ENCODE measurements at places on chromosomes 13 and 19.

DNA sequence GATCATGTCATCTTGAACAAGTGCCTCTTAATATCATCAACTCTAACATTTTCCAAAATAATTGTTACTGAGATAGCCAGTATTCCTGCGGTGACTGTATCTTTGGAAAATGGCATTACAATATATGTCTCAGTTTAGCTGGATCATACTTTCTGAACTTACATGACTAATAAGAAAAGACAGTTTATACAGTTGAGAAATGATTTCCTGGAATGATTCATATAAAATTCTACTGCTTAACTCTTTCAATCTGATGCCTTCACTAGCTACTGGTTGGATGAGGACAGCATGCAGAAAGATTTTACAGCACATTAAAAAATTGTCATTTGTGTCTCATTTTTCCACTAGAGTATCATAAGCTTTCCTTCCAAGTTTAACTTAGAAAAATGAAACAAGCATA lies 302.1 kb downstream of the PCDH17 start:
- no peak for DNase-seq
- H3K27me3 ChIP-seq, result no peaks in the 10 kb centered on the region

DNA sequence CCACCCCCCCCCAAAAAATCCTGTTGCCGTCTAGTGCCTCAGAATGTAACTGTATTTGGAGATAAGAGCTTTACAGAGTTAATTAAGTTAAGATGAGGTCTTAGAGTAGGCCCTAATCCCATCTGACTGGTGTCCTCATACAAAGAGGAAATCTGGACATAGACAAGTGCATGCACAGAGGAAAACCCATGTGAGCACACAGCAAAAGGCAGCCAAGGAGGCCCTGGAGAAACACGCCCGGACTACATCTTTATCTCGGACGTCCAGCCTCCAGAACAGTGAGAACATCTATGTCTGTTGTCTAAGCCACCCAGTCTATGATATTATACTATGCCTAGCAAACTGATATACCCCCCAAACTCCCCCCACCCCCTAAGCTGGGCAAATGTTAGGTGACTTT lies 193.8 kb downstream of the KATNAL1 start:
- peaks cover 17% of the 10 kb centered on the region for H3K4me1 ChIP-seq
- no peak overlapping the region for H3K27ac ChIP-seq

- no peak overlapping the region for H3K4me3 ChIP-seq
- peaks cover 28% of the 10 kb centered on the region for H3K27me3 ChIP-seq
- no peak overlapping the region for H3K27ac ChIP-seq
- DNase-seq, result no peak
- H3K4me1 ChIP-seq, result no peaks in the 10 kb centered on the region
Measured at GRCh38 chr13:112958127-112958989, 10.7 kb upstream of the MCF2L start.

- no peaks in the 10 kb centered on the region for H3K27me3 ChIP-seq
- H3K27ac ChIP-seq, result no peak overlapping the region
- H3K36me3 ChIP-seq, result no peaks in the 10 kb centered on the region
- H3K4me3 ChIP-seq, result no peak overlapping the region
- H3K4me1 ChIP-seq, result no peaks in the 10 kb centered on the region
Measured at GRCh38 chr13:36700170-36700569, 26.4 kb downstream of the SERTM1 start.
